ENCODE measurements at places on chromosomes 16 and 17.

DNA sequence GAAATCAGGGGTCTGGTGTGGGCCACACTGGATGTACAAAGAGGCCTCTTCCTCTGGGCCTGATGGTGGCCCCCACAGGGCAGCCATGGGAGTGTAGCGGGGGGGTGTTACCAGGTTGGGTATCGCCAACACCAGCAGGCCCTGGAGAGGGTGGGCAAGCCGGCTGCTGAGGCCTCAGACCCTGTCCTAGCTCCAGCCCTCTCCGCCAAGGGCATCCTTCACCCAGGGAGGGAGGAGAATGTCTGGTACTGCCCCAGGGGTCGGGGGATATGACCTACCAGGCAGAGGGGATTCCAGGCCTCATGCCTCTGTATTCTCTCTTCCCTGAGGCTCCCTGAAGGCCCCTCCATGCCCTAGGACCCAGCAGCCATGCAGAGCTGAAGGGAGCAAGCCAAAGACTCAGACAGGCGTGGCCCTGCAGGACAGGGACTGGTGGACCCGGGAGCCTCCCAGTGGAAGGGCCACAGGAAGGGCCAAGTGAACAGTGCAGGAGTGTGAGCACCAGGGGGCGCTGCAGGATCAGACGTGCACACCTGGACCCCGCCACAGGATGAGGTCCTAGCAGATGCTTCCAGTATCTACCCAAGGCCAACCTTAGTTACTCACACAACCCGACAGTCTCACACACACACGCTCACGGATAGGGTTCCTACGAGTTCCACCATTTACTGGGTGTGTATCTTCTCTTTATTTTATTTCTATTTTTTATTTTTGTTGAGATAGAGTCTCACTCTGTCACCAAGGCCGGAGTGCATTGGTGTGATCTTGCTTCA, 10.9 kb upstream of the CES4A start:
- peak; percentile 77 for DNase-seq

DNA sequence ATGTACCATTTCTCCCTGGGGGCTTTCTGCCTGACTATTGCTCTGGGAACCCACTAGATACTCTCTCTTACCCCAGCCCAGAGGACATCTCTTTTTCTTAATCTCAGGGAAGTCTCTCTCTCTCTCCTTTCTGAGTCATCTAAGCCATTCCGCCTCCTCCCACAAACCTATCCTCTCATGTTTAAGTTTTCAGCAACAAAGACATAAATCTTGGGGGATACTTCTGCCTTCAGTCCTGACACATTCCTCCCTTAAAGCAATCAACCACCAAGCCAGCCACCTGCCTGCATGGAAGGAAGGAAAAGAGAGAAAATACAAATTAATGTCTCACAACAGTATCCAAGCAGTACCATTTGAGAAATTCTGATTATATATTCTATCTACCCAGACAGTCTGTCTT, 128.8 kb downstream of the HS3ST2 start:
- DNase-seq: no peak

- DNase-seq: no peak
Observed at GRCh38 chr17:21304091-21304490, 19.6 kb downstream of the MAP2K3 start.

- no peak for DNase-seq
Observed at GRCh38 chr17:79793924-79794304, 3.0 kb downstream of the CBX8 start.

DNA sequence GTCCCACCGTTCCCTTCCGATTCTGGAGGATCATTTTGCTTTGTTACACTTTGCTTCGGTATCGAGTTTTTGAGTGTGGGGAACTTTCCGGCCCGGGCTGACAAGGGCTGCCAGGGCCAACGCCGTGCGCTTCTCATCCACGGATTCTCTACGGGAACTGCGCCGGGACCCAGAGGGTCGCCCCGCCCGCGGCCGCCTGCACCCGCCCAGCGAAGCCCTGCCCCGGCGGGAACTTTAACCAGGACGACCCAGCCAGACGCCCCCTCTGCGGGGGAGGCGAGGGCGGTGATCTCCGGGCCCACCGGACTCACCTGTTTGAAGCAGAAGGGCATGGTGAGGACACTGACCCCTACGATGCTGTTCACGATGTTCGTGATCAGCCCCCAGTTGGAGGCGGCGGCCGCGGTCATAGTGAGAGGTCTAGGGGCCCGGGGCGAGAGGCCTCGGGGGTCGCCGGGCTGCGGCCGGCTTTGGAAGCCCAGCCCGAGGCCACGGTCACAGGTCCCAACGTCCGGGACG, 536 bp downstream of the SLC38A10 start:
- DNase-seq: no peak

DNA sequence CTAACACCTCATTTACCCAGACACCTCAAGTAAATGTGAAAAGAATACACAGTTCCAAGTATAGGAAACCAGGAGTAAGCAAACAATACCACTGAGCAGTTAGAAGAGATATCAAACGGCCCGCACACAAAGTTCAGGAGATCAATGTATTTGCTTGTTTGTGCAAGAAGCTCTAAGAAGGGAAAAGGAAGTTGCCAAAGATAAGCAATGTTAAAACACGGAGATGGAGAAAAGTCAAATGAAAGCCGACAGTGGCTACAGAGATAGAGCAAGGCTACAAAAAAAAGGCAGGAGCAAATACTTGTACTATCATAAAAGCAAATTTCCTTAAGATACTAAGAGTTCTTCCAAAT, 29.5 kb downstream of the PSME3IP1 start:
- DNase-seq: no peak

Data from RPMI7951 (cell line).